HCEC 1CT (cell line): ENCODE measurements at places on chromosomes 3 and 15.

DNA sequence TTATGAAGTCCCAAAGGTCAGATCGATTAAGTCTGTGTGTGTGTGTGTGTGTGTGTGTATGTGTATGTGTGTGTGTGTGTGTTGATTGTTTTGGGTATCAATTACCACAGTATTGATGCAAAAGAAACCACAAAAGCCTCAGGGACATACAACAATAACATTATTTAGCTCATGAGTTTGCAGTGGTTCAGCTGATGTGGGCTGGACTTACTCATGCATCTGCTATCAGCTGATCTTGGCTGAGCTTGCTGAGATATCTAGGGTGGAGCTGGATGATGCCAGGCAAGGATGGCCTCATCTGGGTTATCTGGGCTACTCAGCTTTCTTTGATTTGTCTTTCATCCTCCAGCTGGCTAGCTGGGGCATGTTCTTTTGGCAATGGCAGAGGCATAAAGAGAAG is 82.4 kb upstream of the PRR23C start:
- peak; percentile 62 for DNase-seq

GRCh38 chr3:129245141-129245540 is 4.3 kb upstream of the COPG1 start:
- peak; percentile 17 for DNase-seq

DNA sequence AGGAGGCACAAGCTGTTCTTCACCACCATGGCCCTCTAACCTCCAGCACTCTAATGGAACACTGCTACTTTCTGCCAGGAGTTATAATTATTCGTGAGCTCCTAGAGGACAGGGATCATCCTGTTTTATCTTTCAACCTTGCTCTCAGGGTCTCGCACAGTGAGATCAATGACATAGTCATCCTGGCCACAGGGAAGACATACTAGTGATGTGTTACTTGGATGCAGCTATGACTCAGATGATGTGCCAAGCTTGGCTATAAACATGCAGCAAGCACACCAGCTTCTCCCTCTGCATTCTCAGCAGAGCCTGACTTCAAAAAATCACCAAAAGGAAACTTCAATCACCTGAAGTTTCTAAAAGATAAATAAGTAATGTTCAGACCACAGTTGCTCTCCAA is 203.8 kb upstream of the HES1 start:
- DNase-seq: no peak

DNA sequence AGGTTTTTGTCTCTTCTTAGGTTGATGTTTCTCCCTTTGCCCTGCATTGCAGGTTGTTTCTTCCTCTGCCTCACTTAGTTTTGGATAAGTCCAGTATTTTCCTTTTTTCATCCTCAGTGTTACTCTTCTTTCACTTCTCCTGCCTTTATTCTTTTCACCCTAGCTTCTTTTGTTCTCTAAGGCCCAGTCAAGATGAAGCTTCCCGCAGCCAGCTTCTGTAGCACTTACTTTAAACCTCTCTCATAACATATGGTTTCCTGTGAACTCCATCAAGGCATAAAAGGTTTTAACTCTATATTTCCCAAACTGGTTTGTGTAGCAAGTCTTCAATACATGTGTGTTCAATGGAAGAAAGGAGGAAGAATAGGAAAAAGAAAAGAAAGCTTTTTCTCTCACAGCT is 54.1 kb downstream of the TP63 start:
- DNase-seq: no peak

- DNase-seq: peak; percentile 86
Measured at GRCh38 chr15:75758071-75758872, 45.6 kb upstream of the CSPG4 start.

GRCh38 chr3:134611516-134611915 is 39.3 kb downstream of the KY start:
- DNase-seq: no peak

DNA sequence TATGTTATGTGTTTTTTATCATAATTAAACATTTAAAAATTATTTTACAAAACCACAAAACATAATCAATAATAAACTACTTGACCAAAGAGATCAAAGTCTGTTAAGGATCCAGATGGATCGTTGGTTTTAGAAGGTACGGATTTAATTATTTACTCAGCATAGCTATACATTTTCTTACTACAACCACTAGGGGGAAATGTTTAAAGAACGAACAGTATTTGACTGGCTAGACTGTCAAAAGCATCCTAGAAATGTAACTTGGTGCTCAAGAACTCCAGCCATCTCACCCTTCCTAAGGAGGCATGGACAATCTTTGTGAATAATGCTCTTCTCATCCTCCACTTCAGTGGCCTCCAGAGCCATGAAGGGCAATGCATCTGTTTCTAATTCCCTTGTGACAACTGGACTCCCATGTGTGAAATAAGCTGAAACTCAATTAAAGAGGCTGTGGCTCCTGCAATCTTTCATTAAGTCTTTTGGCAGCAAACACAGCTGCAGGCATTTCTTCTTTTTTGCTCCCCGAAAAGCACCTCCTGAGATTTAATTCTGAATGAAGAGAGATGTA is 94.7 kb upstream of the TUSC7 start:
- no peak for DNase-seq

DNA sequence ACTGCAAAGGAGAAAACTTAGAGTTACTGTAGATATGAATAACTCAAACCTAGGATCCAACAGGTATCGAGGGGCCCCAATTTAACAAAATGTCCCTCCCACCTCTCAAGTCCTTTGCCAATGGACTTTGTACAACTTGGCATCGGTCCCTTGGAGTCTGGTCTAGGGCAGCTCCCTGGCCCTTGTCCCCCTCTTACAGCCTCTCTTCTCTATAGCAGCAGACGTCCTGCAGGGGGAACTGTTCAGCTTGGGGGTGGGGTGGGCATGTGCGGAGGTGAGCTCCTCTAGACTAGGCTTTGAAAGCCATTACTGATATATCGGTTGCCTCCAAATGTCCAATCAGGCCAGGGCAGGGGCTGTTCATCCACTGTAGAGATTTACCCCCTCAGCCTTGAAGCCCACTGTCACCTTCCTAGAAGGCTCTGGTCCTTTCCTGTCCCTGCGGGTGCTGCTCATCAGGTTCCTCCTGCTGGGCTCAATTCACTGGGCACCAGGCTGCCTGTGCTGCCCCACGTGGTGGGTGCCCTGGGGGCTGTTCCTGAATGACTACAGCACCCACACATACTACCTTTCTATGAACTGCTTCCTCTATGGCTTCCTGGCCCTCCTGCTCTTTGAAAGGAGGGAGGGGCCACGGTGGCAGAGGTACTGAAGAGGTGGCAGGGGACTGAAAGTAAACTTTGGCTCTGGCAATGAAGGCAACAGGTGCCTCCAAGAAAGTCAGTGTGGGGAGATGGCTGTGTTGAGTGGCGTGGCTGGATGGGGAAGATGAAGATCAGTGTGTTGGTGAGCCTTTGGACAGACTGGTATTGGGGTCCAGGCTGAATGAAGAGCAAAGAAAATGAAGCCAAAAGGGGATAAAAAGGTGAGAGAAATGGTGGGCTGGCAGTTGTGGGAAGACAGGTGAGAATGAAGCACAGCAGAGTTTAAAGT is 78.8 kb upstream of the MEX3B start:
- no peak for DNase-seq

DNA sequence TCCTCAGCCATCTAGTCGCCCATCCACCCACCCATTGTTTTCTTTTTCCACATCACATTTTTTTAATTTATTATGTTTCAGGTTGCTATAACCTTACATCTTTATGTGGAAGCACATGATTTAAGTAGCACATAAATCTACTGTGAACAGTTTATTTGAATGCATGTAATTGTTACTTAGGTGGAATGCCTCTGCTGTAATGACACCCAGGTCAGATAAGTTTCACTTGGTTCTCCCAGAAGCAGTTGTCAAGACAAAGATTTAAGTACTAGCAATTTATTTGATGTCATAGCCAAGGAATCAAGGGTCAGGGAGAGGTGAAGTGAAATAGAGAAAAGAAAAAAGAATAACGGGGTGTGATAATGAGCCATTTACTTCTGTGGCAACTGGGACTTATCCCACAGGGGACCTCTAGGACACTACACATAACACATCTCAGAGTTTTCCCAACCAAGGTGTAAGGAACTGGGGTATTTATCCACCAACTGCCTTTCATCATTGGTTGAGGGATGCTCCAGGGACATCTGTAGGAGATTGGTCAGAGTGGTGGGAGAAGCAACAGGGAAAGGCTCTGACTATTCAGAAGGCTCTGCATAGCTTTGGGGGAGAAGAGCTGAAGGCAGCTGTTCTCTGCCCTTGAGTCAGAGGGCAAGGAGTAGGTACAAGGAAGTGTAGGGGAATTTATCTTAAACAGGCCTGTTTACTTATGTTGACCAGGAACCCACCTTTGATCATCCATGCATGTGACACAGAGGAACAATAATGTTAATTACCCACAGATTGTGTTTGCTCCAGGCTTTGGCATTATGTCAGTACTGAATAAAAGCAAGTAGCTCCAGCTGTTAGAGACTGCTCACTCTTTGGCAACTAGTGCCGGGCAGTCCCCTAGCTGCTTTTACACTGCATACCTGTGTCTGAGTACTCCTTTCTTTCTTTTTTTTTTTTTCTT is 94.8 kb downstream of the CD200R1L start:
- no peak for DNase-seq

DNA sequence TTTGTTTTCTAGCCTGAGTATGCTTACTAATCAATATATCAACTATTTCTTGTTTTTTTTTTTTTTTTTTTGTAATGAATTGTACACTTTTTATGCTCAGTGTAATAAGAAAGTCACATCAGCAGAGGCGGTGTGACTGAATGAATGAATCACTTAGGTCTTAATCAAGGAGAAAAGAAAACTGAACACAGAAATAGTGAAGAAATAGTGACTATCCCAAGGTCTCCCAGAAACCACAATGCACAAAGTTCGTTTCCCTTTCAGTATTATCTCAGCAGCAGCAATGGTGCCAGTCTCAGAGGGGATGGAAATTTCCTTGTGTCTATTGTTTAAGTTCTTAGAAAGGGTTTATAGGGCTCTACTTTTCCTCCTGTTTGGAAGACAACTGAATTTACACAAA is 80.7 kb downstream of the NR1I2 start:
- no peak for DNase-seq

DNA sequence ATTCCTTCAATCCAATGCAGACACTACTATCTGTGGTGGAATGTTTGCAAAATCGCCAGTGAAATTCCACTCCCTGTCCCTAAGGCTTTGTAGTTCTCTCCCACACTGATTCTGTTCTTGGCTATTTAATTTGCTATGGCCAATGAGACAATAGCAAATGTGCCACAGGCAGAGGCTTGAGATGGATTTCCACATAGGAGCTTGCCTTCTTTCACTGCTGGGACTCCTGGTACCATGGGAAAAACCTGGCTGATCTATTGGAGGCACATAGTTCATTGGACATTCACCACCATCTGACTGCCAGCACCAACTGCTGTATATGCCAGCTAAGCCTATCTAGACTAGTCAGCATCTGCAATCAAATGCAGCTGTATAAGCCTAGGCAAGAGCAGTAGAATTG is 103.8 kb downstream of the NR1D2 start:
- peak; percentile 25 for DNase-seq

GRCh38 chr15:66981771-66982170 is 83.6 kb upstream of the SMAD3 start:
- no peak for DNase-seq

GRCh38 chr3:188934989-188935388 is 236.8 kb upstream of the TPRG1 start:
- DNase-seq: no peak
